Activated CD4-positive, alpha-beta T cell treated with anti-CD3 and anti-CD28 coated beads for 24 hours (primary cell): ENCODE measurements at places on chromosomes 2 and 18.

GRCh38 chr2:20322527-20323300 is 27.9 kb downstream of the PUM2 start:
- DNase-seq, result no peak

GRCh38 chr2:72649810-72650209 is 176.0 kb downstream of the EXOC6B start:
- no peak for DNase-seq

- no peak for DNase-seq
Observed at GRCh38 chr18:44920441-44920840, 239.8 kb downstream of the SETBP1 start.

DNA sequence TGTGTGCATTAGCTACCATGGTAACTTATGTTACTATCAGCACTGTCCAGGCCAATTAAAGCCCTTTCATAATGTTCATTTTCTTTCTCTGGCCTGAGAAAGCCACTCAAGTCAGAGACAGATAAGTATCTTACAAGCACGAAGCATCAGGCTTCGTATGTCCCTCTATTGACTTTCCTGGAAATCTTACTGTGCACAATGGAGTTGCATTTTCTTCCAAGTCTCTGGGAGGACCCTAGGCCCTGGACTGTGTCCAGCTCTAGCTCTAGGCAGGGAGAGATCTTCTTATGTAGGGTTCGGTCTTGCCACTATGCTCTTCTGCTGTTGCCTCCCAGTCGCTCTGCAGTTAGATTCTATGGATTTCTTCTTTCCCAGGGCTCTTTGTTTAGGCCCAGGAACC is 40.0 kb upstream of the ITGA6 start:
- DNase-seq, result no peak

DNA sequence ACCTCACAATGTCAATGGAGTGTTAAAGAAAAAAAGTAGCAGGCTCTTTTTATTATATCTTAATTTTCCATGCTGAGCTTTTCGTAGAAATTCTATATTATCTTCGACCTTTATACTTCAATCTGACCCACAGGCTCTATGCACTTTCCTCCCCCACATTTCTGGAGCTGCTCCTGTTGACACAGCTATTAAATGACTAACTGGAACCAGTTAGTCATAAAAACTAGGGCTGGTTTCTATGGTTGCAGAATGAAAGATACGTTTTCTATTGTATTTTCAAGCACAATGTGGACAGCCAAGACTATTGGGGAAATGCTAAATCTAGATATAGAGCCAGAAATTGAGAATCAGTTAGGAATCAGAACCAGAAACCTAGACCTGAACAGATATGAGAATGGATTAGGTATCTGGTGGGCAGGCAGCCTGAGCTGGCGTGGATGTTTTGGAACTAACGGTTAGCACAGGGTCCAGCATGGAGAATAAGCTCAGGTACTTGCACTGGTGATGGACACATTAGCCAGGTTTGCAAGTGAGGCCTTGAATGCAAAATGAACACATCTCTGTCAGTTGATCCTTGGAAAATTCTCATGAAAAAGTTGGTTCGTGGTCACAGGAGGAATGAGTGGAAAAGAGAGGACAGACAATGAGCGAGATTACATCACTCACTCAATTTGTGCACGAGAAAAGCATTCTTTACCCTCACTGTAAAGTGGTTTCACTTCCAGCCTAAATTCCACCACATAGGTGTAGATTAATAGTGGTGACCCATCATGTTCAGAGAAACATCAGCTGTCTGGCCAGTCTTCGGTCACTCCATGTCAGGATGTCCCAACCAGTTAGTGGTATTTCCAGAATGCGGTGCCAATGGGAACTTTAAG is 144.6 kb upstream of the EPHA4 start:
- no peak for DNase-seq

DNA sequence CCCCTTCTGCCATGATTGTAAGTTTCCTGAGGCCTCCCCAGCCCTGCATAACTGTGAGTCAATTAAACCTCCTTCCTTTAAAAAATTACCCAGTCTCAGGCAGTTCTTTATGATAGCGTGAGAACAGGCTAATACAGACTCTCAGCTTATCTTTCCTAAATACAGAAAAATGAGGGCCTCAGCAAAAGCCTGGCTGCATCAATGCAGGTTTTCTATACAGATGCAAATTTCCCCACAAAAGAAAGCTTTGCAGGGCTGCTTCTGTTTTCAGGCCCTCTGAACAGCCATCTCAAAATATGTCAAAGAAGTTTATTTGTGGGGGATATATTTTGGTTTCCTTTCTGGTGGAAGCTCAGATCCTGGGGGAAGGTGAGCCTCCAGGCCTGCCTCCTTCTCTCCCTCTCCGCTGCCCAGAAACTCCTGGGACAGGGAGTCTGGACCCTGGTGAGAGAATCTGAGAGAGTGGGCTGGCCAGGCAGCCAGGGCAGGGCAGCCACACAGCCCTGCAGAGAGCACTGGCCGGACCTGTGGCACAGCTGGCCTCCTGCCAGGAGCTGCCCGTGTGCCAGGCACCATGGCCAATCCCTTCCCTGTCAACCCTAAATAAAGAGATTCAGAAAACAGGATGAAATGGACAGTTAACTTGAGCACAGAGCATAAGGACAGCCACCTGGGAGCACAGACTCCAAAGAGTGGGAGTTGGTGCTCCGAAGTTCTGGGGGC is 21.6 kb upstream of the AGXT start:
- DNase-seq, result no peak

DNA sequence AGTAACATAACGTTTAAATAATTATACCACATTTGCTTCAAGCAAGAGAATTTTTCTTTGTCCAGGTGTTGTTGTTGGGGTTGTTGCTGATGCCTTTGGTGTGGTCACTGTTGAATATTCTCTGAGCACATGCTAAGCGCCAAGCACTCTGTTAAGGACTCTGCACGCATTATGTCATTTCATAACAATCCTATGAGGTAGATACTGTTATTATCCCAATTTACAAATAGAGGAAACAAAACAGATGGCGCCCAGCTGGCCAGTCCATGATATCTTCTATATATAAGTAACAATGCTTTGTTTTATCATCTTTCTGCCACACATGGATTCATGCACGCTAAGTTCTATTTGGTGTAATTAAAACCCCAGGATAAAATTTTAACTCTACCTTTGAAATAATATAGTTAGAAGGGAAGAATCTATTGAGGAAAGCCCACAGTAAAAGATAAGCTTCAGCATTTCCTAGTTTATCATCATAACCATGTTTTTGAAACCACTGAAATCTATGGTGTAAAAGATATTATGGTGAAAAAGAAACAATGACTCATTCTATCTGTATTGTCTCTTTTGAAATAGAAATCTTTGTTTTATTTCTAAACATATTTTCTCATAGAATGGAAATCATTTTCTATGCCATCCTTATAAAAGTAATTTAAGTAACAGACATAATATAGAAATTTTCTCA is 199.7 kb downstream of the PID1 start:
- no peak for DNase-seq

DNA sequence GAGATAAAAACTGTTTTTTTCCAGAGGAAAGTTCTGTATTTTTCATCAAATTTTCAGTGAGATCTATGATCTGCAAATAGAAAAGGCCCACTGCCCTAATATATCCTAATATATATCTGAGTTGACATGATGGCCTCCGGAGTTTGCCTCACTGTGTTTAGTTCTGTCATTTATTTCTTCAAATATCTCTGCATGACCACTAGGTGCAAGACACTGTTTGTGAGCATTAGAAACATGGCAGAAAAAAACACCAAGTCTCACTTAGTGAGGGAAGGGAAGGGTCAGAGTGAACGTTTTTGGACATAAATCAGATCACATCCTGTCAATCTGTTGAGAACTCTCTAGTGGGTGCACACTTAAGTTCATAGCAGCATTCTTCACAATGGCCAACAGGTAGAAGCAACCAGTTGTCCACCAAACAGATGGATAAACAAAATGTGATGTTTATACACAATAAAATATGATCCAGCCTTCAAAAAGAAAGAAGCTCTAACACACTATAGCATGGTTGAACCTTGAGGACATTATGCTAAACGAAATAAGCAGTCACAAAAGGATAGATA is 53.4 kb downstream of the SPIRE1 start:
- DNase-seq, result no peak

- DNase-seq, result no peak
Observed at GRCh38 chr2:60522462-60522861, 31.0 kb downstream of the BCL11A start.

DNA sequence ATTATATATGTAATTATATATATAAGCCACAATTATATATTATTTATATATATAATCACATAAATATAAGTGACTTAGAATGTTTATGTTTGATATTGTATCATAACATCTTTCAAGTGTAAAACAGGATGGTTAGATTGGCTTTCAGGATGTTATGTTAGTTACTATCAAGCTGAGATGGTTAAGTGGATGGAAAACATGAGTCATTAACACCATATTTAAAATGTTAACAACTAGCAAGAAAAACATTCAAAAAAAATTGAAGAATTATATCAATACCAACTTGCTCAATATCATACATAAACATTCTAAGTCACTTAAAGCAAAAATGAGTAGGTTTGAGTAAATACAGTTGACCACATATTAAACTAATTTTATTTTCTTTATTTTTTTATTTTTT is 21.8 kb upstream of the RAB27B start:
- no peak for DNase-seq

DNA sequence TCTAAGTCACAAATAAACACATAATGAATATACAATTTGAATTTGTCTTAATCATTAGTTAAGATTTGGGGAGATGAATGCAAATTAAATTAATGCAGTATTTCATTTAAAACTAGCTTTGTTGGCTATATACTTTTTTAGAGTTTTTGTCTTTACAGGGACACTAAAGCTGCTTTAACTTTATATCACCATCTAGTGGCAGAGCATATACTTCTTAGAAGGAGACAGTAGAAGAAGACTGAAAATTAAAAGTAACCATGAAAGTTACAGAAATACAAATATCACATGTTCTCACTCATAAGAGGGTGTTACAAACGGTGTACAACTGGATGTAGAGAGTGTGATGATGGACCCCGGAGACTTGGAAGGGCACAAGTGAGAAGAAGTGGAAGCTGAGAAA is 268.3 kb upstream of the NETO1 start:
- DNase-seq, result no peak

DNA sequence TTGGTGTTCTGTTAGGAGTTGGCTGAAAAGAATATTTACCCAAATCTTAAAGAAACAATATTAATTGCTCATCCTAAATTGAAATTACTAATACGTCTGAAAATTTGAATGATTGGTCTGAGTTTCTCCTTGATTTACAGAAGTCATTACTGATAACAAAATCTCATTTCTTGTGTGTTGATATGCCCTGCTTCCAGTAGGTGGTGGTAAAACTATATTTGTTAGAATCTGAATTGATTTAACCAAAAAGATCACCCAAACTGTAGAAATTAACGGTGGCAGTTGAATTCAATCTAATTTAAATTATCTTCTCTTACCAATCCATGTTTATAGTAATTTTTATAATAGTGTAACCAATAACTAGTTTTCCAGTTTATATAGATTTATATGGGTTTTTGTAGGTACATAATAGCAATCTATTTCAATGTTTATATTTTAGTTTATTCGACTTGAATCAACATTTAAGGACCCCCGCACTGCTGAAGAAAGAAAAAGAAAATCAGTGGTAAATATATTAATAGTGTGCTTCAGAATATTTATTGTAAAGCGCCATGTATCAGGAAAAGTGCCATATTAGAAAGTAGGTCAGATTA is 38.3 kb downstream of the PAPOLG start:
- DNase-seq, result no peak

- DNase-seq, result no peak
Observed at GRCh38 chr2:162344617-162344950, 652 bp downstream of the GCA start.

- no peak for DNase-seq
Observed at GRCh38 chr18:63183952-63184770, 135.4 kb downstream of the BCL2 start.

- no peak for DNase-seq
Observed at GRCh38 chr2:195457873-195458272, 199.2 kb upstream of the SLC39A10 start.

GRCh38 chr2:45585267-45585861 is 25.7 kb downstream of the SRBD1 start:
- DNase-seq, result no peak

- no peak for DNase-seq
Observed at GRCh38 chr2:216620786-216621185, 12.4 kb upstream of the IGFBP2 start.

DNA sequence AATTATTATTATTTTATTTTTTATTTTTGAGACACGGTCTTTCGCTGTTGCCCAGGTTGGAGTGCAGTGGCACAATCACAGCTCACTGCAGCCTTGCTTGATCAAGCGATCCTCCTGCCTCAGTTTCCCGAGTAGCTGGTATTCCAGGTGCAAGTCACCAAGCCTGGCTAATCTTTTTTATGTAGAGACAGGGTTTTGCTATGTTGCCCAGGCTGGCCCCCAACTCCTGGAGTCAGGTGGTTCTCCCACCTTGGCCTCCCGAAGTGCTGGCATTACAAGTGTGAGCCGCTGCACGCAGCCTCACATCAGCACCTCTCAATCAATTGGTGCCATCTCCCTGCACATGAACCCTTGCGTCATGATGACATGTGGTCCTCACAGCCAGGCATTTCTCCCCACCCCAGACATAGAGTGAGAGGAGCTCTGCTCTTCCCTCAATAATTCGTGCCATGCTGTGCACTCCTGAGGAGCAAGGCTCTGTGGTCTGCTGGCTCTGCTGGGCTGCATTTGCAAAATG is 5.9 kb downstream of the INPP5D start:
- DNase-seq, result no peak

DNA sequence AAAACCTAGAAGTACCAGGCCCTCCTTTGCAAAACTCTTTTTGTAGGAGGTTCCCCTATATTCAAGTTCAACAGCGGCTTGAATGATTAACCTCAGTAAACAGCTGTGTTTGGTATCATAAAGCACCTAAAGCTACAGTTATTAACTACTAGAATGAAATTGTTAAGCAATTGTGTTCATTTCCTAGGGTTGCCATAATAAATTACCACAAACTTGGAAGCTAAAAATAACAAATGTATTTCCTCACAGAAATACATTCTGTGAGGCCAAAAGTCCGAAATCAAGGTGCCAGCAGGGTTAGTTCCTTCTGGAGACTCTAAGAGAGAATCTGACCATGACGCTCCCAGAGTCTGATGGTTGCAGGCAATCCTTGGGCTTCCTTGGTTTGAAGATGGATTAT is 202.1 kb upstream of the ACVR2A start:
- DNase-seq, result no peak

- DNase-seq, result no peak
Observed at GRCh38 chr2:20145497-20146193, 79.3 kb downstream of the SDC1 start.

- DNase-seq, result no peak
Observed at GRCh38 chr2:181780047-181780651, 99.8 kb upstream of the NEUROD1 start.

DNA sequence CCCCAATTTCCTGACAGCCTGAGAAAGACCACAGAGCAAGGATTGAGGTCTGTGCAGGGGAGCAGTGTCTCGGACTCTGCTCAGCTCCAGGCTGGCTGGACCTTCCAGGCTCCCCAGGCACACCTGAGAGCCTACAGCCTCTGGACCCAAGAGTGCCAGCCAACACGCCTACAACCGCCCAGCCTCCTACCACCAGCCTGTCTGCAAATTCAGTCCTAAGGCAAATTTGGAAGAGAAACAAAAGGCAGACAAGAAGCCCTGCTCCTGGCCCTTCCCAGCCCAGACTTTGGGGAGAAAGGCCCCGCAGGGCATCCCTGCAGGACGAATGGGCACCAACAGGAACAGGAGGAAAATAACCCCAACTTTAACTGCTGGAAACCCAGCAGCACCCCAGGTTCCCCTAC is 1.9 kb downstream of the HS6ST1 start:
- no peak for DNase-seq

- no peak for DNase-seq
Observed at GRCh38 chr2:29064346-29064715, 10.0 kb downstream of the PCARE start.

- no peak for DNase-seq
Observed at GRCh38 chr18:36700955-36701354, 127.8 kb downstream of the TPGS2 start.
